ENCODE measurements at places on chromosomes 6 and 20.

DNA sequence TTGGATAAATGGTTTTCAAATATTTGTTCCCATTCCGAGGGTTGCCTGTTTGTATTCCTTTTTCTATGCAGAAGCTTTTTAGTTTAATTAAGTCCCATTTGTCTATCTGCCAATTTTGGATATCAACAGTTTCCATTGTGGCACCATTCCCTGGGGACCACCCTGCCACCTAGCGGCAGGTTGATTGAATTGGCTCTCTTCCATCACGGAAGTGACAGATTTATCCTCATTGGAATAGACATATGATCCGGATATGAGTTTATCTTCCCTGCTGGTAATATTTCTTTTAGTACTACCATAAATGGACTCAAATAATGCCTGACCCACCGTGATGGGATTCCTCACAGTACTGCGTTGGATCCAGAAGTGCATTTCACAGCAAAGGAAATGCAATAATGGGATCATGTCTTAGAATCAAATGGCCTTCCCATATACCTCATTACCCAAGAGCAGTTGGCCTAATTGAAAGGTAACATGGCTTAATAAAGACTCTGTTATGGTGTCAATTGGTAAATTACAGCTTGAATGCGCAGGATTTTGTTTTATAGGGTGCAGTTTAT lies 327.0 kb downstream of the BMP2 start:
- no peak for DNase-seq

DNA sequence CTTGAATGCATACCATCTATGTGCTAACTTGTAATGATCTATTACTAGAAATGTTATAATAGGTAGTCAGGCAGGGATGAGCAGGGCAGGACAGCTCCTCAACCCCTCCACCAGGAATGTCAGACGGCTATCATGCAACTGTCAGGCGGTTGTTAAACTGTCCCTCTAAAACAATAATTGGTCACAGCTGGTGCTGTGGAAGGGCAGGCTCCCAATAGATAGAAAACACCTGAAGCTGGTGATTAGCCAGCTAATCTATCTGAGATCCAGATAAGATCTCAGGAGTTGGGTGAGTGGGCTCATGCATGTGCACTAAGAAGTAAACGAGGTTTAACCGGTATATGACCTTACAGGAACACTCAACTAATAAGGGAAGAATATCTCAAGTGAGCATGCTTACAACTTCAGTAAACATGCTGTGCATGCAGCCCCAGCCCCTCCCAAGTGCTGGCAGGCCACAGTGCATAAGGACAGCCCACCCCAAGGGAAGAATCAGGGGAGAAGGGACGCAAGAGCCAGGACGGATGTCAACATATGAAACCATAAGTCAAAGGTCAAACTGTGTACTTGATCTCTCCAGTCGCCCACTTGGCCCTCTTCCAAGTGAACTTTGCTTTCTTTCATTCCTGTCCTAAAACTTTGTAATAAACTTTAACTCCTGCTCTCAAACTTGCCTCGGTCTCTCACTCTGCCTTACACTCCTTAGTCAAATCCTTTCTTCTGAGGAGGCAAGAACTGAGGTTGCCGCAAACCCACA lies 566.2 kb upstream of the NRSN1 start:
- no peak for DNase-seq

DNA sequence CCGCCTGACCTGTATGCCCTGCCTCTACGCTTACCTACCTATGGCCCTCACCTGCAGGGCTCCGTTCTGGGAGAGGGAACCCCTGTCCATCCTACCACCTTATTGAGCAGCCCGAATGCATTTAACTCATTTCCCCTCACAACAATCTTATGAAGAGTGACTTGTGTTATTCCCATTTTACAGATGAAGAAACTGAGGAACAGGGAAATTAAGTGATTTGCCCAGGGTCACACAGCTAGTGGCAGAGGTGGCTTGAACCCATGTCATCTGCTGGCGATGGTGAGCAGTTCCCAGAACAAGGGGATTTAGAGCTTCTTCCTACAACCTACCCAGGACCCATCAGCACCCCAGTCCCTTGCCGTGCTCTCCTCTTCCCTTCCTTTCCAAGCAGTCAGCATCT lies 42.3 kb upstream of the LRFN2 start:
- no peak for DNase-seq

- DNase-seq: no peak
Observed at GRCh38 chr6:141261016-141261671, 871.6 kb upstream of the GJE1 start.
